ENCODE measurements at places on chromosomes 2 and 18. TPM values are rescaled to one million over a fixed set of nuclear protein-coding genes. Genes with fewer than 3 reads are reported as not detected.

- no peaks in the 10 kb centered on the region for H3K27me3 ChIP-seq
- H3K36me3 ChIP-seq = peaks cover 36% of the 10 kb centered on the region
- H3K27ac ChIP-seq = no peak overlapping the region
- H3K4me3 ChIP-seq = no peak overlapping the region
- no peak for DNase-seq
Observed at GRCh38 chr2:72996117-72996502, 75.4 kb downstream of the SFXN5 start.

GRCh38 chr2:150609831-150610582, 122.5 kb upstream of the RND3 start:
- DNase-seq = no peak
- H3K27ac ChIP-seq = no peak overlapping the region
- no peaks in the 10 kb centered on the region for H3K4me1 ChIP-seq
- no peaks in the 10 kb centered on the region for H3K36me3 ChIP-seq

- no peak for DNase-seq
- H3K27ac ChIP-seq = no peak overlapping the region
- no peak overlapping the region for H3K4me3 ChIP-seq
- no peaks in the 10 kb centered on the region for H3K36me3 ChIP-seq
- H3K4me1 ChIP-seq = no peaks in the 10 kb centered on the region
Observed at GRCh38 chr2:104050656-104051242, 803.2 kb upstream of the POU3F3 start.

DNA sequence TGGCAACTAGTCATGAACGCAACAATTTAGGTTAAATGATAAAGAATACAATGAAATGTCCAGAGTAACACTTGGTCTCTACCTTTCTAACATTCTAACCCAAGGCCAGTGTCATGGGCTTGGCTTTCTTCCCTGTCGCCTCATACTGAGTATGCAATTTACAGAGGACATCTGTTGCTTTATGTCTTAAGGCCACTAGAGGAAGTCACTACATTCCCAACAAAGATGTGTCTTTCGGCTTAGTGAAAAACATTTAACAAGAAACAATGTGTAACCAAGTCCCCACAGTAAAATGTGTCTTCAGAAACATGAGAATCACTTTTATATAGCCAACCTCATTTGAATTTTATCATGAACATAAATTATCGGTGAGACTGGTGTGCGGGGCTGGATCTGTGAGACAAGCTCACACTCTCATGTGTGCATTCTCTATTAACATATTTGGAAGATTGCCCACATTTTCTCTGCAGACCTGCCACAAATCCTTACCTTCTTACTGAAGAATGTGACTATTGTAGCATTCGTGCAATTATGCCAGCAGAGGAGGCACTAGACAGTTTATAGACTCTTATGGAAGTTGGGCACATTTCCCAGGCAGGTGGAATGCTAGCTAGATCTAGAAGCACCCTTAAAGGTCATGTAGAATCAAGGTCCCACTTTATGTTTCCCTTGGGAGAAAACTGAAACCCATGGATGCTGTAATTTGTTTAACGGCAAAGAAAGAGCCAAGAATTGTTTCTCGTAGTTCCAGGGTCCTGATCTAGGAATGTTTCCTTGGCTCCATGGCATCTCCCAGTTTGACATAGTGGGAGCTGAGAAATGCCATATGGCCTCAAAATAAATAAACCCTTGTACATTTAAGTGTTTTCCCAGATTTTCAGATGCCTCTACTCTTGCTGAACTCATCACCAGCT, 101.8 kb downstream of the CD226 start:
- H3K27ac ChIP-seq = no peak overlapping the region
- H3K27me3 ChIP-seq = no peaks in the 10 kb centered on the region
- H3K4me3 ChIP-seq = no peak overlapping the region
- H3K36me3 ChIP-seq = no peaks in the 10 kb centered on the region

DNA sequence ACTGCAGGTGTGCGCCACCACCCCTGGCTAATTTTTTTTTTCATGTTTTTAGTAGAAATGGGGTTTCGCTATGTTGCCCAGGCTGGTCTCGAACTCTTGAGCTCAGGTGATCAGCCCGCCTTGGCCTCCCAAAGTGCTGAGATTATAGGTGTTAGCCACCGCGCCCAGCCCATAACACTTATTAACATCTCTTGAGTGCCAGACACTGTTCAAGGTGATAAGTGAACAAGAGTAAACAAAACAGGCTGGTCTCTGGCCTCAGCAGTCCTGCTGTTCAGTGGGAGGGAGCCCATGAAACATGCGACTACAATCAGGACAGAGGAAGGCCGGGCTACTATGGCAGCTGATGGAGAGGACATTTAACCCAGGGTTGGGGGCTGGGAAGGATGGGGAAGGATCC, 42.3 kb downstream of the KCTD1 start:
- no peaks in the 10 kb centered on the region for H3K27me3 ChIP-seq
- no peak for DNase-seq
- no peaks in the 10 kb centered on the region for H3K4me1 ChIP-seq
- no peaks in the 10 kb centered on the region for H3K36me3 ChIP-seq
- H3K4me3 ChIP-seq = no peak overlapping the region

The RTP5 gene
- 0.10 TPM for total RNA-seq

The KANSL1L gene
- 29.6 TPM for total RNA-seq

The STPG4 gene
- total RNA-seq = 0.67 TPM

The C2orf80 gene
- not detected for total RNA-seq

The TMEM18 gene
- 16.9 TPM for total RNA-seq

All from left lung (tissue), 14 donors.